Dermis microvascular lymphatic vessel endothelial cell (primary cell): ENCODE measurements at places on chromosomes 1 and 21. TPM values are rescaled to one million over a fixed set of nuclear protein-coding genes. Genes with fewer than 3 reads are reported as not detected.

DNA sequence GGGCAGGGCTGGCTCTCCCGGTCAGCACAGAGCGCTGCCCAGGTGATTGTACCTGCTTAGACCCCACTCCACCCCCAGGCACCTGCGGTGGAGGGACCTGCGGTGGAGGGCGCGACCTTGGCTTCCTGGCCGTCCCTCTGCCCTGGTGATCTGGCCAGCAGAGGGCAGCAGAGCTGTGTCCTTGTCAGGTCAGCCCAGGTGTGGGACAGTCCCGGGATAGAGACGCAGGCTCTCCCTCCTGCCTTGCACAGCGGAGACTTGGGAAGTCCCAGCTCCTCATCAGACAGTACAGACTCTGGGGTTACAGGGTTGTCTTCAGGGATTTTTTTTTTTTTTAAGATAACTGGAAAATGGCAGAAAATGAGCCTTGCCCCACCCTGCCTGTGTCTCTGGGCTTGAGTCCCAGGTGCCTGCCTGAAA, 10.0 kb downstream of the SLX9 start:
- DNase-seq = peak; percentile 79

DNA sequence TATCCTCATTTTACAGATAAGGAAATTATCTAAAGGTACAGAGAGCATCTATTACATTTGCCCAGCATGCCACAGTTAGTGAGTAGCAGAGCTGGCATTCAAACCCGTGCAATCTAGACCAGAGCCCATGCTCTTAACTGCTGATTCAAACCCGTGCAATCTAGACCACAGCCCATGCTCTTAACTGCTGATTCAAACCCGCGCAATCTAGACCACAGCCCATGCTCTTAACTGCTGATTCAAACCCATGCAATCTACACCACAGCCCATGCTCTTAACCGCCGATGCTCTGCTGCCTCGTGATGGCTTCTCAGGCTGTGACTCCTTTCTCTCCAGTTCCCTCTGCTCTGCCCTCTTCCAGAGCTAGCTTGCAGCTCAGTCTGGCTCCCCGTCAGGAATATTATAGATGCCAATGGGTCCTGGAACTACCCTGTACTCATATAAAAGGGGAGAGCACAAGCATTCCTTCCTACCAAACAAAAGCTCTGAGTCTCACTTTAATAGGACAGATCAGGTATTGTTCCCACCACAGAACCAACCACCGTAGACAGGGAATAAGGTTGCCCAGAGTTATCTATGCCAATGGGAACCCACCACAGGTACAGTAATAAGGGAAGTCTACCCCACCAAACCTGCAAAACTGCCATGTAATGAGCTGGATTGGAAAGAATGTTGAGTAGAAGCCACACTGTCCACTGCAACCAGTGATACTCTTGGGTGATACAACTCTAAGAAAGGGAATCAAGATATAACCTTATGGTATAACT, 78.4 kb downstream of the SMYD3 start:
- no peak for DNase-seq

- no peak for DNase-seq
Observed at GRCh38 chr1:103447471-103447870, 78.0 kb upstream of the RNPC3 start.

- no peak for DNase-seq
Observed at GRCh38 chr21:7933923-7934322, 2587.5 kb upstream of the TPTE start.

- DNase-seq = no peak
Observed at GRCh38 chr1:90357995-90358394, 359.1 kb downstream of the BARHL2 start.

Gene CFHR3
- under 0.01 TPM in 1 of 2 replicates, not detected in the other for total RNA-seq

DNA sequence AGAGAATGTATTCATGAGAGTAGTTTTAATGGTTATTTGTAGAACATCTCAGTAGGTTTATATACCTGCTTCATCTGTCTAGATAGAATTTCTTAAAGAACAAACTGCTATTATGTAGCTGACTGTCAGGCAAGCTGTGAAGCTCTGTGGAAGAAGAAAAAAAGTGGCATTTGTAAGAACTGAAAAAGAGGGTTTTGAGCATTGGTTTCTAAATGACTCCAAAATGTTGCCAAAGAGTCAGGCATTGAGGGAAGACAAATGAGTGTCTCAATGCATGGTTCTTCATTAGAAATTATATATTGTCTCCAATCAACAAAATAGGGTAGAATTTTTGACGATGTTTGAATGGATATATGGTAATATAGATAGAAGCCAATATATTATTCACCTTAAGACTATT, 1276.1 kb downstream of the KCNT2 start:
- DNase-seq = no peak

- no peak for DNase-seq
Observed at GRCh38 chr1:43532716-43533115, 2.0 kb downstream of the PTPRF start.

DNA sequence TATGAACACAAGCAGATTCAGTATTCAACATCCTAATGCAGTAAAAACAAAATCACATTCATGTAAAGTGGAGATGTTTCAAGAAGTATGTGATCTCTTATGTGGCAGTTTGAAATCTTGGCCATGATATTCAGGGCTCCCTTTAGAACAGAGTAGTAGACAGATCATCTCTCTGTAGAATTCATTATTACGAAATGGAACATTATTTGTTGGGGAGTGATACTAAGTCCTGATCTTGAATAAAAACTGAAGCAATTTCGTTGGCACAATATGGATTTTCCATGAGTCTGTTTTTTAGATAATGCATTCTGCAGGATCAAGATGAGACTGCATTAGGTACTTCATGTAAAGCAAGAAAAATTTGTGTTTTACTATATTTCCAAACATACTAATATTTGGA, 264.4 kb upstream of the NRIP1 start:
- DNase-seq = no peak

DNA sequence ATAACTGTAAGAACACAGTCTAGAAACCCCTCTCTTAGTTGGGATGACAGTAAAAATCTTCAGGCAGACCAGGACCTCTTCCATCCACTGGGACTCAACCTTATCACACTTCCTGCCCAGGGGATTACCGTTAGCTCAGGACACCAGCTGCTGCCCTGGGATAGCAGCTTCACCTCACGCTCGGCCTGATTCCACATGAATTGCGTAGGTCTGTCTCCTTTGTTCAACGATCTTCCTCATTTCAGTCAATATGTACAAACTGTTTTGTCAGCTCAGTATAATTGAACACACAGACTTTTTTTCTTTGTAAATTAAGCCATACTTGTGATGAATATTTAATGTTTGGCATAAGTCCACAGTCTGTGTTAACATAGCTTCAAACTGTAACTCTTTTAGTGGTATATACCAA, 290.4 kb downstream of the GRIK1 start:
- DNase-seq = no peak

DNA sequence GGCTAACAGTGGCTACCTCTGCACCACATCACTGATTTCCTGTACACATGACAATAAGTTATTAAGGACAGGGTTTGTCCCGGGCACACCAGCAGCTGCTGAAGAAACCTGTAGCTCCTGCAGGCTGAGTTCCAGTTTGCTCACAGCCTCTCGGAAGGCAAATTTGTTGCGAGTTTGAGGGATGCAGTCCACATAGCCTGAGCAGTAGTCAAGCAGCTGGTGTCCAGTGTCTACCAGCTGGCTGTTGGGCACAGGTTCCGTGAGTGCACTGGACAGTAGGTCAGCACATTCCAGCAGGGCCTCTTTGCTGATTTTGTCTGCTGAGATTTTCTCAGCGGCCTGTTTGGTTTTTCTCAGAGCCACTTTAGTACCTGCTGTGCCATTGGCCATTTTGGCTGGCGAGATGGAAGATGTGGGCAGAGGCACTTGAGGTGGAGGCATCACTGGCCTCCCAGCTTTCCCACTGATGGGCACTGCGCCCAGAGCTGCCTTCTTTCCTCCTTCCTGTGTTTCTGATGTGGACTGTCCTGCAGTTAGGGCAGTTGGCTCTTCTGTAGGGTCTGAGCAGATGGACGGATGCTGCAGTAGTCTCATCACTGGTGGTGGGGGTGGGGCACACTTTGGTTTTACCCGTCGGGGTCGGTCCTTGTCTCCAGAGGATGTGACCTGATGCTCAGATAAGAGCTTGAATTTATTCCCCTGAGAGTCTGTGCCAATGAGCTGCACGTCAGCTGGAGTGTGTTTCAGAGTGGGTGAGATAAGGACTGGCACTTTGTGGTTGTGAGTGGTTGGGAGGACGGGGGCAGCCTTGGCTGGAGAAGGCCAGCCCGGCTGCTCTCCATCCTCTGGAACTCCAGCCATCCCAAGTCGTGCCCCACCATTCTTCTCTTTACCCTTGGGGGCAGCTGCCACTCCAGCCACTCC, 26.1 kb downstream of the TOR3A start:
- DNase-seq = no peak

DNA sequence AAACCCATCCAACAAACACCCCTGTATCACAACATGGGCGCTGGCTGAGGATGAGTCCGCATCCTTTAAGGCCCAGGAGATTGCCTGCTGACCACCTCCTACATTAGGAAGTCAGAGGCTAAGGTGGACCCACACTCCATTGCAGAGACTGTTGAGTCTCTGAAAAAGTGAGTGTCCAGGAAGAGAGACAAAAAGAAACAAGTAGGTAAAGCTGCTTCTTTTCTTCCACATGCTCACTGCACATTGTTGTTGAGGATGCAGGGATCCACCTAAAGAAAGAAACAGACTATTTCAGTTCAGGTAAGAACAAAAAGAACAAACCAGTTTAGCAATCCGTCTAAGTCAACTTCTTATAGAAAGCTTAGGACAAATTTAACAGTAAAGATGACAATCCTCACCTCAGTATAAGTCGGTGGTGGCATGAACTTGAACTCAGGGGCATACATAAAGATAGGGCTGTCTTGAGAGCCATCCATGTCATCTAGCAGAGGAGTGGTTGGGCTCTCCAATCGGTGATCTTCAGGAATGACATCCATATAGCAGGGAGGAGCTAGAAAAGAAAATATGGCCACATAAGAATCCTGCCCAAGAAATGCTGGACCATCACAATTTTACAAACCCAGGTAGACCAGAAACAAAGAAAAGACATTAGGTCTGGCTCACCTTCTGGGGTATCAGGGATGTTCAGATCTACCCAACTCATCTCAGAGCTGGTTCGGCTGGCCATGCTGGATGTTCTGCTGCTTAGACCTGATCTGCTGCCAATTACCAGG, 2.6 kb downstream of the TXNIP start:
- DNase-seq = no peak

Gene PRDM16
- not detected in 2 replicates for total RNA-seq

- DNase-seq = no peak
Observed at GRCh38 chr1:160858097-160858496, 4.6 kb downstream of the CD244 start.

DNA sequence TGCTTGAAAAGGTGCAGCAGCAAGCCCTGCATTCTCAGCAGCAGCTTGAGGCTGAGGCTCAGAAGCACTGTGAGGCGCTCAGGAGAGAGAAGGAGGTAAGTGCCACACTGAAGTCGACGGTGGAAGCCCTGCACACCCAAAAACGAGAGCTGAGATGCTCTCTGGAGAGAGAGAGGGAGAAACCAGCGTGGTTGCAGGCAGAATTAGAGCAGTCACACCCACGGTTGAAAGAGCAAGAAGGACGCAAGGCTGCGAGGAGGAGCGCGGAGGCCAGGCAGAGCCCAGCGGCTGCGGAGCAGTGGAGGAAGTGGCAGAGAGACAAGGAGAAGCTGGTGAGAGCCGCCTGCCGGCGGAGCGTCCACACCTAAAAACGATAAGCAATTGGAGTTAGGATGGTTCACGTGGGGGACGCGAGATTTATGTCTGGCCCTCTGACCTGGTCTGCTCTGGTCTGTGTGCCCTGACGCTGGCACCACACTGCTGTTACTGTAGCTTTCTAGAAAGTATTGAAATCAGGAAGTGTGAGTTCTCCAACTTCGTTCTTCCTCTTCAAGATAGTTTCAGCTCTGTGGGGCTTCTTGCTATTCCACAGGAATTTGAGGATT, 26.7 kb upstream of the DIP2A start:
- DNase-seq = no peak

Gene MYBPH
- not detected in 2 replicates for total RNA-seq

Gene BRWD1
- 34.3 and 50.7 TPM in 2 replicates for total RNA-seq

- DNase-seq = peak; percentile 67
Observed at GRCh38 chr1:228664399-228664914, 70.8 kb upstream of the RHOU start.

Gene HECTD3
- total RNA-seq = 18.5 and 22.9 TPM in 2 replicates

DNA sequence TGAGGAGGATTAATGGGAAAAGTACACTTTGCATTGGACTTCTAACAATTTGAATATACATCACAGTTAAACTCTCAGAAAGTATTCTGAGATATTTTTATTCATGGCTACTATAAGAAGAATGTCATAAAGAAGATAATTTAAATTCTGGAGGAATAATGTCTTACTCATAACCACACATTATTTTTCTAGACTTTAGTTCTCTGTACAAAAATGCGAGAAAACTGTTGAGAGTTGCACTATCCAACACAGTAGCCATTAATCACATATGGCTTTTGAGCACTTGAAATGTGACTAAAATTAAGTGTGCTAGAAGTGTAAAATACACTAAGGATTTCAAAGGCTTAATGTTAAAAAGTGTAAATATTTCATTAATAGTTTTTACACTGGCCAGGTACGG, 53.8 kb downstream of the CRB1 start:
- DNase-seq = no peak

- peak; percentile 20 for DNase-seq
Observed at GRCh38 chr1:91165033-91165654, 143.3 kb upstream of the ZNF644 start.

Gene STK40
- 15.0 and 23.1 TPM in 2 replicates for total RNA-seq

- no peak for DNase-seq
Observed at GRCh38 chr1:205689479-205689878, 9.2 kb upstream of the SLC45A3 start.

Gene FHAD1
- under 0.01 and 0.13 TPM in 2 replicates for total RNA-seq

DNA sequence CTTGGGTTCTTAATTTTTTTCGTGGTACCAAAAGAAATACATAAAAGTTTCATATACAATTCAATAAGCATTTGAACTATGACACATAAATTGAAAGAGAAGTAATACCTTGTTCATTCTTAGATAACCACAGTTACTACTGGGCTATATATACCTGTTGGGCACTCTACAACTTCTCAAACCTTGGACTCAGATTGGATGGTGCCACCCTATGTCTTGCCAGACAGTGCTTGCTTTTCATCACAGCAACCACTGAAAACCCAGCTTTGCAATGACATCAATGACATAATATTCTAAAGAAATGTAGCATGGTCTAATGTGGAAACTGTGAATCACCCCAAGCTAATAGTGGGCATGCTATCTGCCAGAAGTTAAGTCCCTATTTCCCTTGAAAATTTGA, 62.8 kb upstream of the DPH5 start:
- DNase-seq = no peak

DNA sequence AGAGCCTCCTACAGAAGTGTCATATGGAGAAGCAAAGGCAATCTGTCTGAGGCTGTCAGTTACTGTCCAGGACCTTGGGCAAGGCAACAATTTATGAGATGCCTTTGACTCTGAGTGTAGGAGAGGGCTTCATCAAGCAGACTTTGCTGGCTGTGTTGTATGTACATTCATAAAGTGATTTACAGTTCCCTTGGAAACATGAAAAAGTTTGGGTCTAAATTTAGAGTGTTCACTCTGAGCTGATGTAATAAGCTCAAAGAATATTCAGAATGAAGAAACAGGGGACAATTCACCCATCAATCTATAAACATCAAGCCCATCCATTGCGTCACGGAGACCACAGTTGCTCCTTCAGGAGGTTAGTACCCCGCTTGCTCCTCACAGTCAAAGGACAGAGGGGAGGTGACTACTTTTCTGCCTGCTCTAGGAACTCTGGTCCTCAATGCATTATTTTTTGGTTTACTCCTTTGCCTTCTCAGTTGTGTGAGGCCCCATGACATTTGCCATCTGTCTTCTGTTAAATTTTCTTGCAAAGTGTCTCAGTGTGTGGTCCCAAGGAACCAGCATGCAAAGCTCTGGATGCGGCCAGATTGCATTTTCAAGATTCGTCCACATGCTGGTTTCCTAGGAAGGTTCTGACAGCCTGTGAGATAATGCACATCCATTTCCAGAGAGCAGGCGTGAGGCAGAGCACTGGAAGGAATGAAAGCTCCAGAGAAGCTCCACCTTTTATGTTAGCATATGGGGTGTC, 241.1 kb upstream of the KIAA0040 start:
- DNase-seq = no peak
